Activated gamma-delta T cell treated with Interleukin-2 at 50 U/mL for 16 hours (primary cell): ENCODE measurements at places on chromosomes 1 and 21.

DNA sequence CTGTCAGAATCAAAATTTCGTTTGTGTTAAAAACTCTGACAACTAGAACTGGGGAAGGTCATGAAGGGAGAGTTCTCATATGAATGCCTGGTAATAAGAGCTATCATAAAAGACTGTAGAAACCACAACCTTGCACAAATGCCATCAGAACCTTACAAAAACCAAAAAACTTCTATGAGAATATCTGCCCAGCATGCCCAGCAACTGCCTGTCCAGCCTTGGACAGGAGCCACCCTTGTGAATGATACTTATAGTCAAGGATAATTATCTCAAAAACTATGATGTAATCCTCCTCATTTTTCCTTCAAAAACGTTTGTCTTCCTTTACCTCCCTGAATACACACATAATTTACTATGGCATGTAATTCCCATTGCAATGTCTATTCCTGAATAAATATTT is 53.4 kb upstream of the C1orf185 start:
- DNase-seq: no peak

GRCh38 chr1:173393659-173394000 is 83.5 kb upstream of the PRDX6 start:
- no peak for DNase-seq

DNA sequence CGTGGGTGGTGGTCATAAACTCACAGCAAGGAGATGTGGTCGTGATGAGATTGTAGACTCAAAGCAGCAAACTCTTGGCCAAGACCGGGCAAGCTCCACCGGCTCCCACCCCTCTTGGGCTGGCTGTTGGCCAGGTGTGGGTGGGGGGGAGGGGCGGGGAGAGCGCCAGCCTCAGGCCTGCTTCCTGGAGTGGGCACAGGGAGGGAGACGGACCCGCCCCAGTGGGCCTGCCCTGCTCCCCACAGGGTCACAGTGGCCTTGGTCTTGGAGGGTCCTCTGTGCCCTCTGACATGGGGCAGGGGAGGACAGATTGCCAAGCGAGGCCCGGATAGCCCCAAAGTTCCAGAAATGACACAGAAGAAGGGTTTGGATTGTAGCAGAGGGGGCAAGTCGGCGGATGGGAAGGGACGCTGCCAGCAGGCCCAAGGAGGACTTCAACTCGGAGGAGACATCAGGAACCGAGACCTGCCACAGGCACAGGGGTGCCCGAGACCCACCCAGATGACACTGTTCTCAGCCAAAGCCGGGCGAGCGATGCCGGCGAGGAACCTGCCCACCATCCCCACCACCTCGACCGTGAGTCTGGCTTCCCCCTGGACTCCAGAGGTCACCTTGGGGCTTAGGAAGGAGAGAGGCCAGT is 85.4 kb upstream of the ACTRT2 start:
- DNase-seq: no peak

- no peak for DNase-seq
Measured at GRCh38 chr1:230827081-230827681, 41.1 kb downstream of the C1orf198 start.

- no peak for DNase-seq
Measured at GRCh38 chr1:198122693-198123092, 34.1 kb upstream of the NEK7 start.

- no peak for DNase-seq
Measured at GRCh38 chr1:153513023-153513422, 22.8 kb downstream of the S100A6 start.

GRCh38 chr21:26965907-26966581 is 844 bp downstream of the ADAMTS5 start:
- DNase-seq: no peak

DNA sequence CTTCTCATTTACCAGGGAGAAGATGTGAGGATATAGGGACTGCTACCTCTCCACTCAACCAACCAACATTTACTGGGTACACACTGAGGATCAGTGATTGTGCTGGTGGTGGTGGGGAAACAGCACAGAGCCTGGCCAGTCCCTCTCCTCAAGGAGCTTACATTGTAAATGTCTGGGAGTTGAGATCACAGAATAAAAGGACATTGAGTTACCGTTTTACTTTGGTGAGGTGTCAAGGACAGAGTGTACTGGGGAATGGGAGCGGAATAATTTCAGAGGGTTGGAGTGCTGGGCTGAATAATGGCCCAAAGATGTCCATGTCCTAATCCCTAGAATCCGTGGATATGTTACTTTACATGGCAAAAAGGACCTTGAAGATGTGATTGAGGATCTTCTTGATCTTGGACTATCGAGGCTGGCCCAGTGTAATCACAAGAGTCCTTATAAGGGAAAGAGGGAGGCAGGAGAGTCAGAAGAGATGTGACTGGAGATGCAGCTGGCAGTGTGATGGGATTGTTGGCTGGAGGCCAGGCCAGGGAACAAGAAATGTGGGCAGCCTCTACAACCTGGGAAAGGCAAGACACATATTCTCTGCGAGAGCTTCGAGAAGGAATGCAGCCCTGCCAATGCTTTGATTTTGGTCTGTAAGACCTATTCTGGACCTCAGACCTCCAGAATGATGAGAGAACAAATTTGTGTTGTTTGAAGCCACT is 26.6 kb upstream of the RWDD3 start:
- no peak for DNase-seq

- DNase-seq: no peak
Measured at GRCh38 chr1:57623791-57624538, 200.1 kb upstream of the DAB1 start.

GRCh38 chr1:116966791-116967190 is 34.8 kb upstream of the CD101 start:
- DNase-seq: no peak

DNA sequence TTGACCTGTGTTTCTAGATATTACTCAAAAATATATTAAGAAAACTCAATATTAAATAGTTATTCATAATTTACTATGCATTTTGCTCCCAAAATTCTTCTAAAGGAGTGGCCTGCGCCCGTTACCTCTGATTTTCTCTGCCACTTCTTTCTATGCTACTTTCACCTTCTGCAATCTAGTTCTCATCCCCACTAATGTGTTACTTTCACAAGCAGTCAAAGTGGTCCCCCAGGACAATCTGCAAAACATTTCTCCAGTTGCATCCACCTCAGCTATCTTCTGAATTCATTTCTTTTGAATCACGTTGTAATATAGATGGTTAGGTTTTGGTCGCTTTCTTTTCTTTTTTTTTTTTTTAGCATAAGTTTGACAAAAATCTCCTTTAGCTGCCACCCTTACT is 13.4 kb downstream of the INSL5 start:
- no peak for DNase-seq

GRCh38 chr1:225891229-225891972 is 2.5 kb upstream of the LEFTY1 start:
- DNase-seq: no peak
